ENCODE measurements at places on chromosomes 5 and 9.

- no peak for DNase-seq
Observed at GRCh38 chr9:20640331-20641187, 18.3 kb upstream of the MLLT3 start.

DNA sequence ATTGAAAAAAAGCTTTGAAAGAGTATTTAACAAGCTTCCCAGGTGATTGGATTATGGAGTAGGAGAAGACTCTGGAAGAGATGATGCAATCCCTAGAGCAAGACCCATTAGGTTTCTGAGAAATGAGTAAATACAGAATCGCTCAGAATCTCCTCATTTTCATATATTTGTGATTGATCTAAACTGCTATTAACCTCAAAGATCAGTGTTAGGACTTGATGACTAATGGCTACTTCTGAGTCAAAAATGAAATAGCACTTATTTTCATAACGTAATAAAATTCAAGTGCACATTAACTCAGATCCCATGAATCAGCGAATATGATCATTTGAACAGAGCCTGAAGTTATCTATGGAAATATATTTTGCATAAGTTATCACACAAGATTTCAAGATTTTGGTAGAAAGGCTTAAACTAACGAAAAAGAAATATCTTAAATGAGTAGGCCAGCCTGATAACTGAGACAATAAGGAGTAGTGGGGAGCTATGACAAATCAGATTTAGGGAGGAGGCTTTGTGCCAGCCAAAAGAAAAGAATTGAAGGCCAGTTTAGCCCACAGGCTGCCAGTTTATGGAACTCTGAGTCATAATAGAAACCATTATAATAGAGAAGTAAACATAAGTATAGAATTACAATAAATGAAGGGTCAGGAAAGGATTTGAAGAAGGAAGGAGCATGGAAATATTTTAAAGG is 106.7 kb upstream of the OSMR start:
- no peak for DNase-seq

DNA sequence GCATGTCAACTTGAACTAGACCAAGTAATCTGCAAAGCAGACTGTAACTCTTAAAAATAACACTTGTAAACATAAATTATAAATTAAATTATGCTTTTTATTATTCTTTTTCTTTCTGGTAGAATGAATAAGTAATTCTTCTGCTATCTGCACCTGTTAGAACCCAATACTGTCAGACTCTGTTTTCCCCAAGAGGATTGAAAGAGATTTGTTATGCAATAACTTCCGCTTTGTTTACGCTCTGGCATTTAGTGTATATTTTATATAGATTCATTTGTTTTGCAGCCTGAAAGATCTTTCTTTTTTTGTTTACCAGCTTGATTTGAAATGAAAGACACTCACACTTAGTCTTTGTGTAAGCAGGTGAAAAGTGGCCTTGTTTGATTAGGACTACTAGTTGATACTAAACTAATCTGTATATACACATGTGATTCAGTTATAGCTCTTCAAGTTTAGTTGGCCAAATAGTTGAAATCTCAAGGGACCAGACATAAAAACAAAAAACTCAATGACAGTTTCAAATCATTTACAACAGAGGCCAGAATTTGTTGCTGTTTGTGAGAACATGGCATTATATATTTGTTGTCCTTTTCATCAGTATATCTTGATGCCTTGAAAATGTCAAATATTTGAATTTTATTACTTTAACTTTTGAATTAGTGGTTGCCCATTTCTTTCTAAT is 155.8 kb downstream of the PBX3 start:
- no peak for DNase-seq

DNA sequence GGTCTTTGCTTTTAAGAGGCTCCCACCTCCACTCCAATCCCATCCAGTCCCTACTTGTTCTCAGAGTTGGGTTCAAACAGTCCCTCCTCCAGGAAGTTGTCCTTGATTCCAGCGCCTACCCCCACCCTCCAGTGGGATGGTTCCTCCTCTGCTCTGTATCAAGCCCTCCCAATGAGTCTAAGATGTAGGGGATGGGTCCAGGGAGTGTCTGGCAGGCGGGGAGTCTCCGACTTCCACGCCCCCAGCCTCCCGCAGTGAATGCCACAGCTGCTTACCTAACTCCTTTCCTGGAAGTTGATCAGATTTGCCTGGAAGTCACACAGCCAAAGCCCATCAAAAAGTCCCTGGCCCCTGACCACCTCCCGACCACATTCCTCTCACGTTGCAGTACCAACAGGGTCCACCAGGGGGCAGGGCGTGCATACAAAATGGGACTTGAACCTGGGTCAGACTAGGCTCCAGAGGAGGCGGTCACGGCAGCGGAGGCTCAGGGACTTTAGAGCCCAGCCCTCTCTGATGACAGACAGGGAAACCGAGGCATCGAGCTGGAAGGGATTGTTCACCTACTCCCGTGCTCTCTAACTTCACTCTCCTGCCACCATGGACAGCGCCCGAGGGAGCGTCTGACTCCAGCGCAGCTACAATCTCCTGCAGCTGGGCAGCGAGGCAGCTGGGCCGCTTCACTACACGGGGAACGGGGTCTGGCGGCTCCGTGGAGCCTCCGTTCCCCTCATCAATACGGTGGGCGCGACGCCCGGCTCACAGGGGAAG is 25.0 kb upstream of the TDRD7 start:
- peak; percentile 86 for DNase-seq

DNA sequence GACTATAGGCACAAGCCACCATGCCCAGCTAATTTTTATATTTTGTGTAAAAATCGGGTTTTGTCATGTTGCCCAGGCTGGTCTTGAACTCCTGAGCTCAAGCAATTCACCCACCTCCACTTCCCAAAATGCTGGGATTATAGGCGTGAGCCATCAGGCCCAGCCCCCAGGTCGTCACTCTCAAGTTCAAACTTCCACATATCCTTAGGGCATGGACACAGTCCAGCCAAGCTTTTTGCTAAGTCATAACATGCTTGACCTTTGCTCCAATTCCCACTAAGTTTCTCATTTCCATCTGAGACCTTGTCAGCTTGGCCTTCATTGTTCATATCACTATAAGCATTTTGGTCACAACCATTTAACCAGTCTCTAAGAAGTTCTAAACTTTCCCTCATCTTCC is 43.9 kb upstream of the ARAP3 start:
- no peak for DNase-seq

DNA sequence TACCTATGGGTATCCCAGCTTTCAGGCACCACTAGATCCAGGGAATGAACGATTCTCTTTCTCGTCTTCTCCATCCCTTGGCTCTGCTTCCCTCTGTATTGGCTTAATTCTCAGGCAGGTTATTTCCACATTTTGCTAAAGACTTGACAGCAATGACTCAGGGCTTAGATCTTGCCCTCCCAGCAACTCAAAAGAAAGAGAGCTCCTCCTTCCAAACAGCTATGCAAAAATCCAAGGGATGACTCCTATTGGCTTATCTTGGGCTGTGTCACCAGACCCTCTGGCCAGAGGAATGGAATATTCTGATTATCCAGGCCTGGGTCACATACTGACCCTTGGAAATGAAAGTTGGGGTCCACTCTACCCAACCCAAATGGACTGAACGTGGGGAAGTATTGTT is 270.2 kb downstream of the NTRK2 start:
- no peak for DNase-seq

DNA sequence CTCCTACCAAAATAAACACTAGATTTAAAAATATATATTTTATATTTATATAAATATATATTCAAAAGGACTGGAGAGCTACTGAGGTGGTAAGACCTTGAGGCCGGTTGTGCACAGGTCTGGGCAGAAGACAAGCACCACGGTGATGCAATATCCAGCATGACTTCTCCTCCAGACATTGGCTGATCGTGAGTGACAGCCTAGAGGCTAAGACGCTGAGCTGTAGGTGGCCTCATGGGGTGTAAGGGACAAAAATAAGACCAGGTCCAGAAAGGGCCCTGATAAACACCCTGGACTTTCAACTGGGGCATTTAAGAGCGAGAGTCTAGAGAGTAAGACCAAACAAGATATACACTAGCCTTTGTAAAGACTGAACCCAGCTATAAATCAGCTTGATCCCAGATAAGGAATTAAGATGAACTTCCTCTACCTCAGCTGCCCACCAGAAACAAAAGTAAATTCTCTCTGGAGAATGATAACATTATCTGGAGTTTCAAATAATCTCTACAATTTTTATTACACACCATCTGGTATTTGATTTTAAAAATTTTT is 14.2 kb upstream of the C5orf47 start:
- no peak for DNase-seq

DNA sequence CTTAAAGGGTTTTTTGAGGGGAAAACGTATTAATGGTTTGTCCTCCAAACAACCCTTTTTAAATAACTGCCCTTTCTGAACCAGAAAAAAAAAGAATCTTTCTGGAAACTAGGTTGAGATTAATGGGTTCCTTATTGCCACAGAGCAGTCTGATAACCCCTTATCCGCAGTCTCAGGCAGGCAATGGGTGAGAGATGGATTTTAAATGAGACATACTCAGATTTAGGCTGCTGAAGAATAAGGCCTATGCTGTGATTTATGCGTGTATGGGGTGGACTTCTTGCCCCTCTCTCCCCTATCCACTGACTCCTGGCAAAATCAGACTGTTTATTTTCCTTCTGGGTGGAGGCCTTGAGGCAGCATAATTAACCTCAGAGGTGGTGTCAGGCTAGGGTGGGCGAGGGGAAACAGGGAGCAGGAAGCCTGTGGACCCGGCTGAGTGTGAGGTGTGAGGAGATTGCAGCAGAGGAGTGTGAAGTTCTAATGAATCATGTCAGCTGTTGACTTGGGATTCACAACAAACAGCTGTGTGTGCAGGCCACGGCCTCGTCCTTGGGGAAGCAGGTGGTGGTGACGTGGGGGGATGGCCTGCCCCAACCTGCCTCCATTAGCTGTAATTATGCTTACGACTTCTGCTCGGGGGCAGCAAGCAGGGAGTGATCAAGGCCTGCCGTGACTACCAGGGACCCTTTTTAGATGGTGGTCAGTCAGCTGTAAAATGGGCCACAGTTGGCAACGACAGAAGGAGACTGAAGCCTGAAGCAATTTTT is 196.4 kb downstream of the SEMA6A start:
- DNase-seq = peak; percentile 20

DNA sequence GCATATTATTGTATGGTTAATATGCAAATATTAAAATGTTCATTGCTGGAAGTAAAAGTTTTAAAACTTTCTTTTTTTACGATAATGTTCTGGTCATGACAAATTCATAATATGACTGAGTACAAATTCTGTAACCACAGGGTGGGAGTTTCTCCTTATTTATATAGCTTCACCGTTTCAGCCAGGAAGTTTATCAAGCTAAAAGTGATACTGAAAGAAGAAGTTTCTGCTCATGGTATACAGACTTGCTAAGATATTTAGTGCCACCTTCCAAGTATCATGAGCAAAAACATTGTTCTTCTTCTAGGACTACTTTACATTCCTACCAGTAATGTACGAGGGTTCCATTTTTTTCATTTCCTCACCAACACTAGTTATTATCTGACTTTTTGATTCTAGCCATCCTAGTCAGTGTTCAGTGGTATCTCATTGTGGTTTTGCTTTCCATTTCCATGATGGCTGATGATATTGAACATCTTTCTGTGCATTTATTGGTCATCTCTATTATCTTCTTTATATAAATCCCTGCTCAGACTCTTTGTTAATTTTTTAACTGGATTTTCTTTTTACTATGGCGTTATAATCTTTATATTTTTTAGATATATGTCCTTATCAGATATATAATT is 94.2 kb upstream of the PRRC1 start:
- no peak for DNase-seq

GRCh38 chr5:83149671-83150070 is 72.3 kb downstream of the XRCC4 start:
- DNase-seq = no peak

DNA sequence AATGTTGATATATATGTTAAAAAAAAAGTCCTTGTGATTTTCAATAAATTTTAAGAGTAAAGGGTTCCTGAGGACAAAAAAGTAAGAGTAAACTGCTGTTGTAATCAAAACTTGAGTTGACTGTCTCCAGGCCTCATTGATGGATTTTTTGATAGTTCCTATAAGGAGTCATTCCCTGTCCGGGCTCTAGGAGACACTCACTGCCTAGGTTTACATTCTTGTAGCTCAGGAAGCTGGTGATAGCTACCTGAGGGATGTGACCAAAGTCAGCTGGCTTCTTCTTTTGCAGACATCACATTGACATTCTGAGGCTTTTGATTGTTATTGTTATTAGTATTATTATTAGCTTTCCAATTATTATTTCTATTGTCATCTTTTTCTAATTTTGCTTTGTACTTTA is 116.5 kb upstream of the FBXL7 start:
- no peak for DNase-seq

DNA sequence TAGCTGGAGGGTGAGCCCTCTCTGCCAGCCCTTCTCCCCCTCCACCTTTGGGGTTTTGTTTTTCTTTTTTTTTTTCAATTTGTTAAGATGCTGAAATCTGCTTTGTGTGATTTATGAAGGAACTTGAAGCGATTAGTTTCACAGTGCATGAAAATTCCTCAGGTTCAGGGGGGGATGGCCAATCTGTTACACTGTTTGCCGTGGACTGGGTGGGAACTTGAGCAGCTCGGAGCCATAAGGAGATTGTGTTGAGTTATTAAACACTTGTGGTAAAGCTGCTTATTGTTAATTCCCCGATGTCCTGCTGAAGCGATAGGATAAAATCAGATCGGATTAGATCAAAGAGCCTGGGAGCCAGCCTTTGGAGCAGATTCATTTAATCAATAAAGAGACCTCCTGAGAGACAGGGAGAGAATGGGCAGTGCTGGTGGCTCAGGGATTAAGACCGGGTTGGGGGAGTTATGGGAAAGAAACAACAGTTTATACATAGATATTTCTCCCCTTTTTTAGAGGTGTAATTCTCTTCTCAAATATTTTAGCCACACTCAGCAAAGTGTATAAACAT is 105.8 kb upstream of the SPATA31D4 start:
- no peak for DNase-seq

DNA sequence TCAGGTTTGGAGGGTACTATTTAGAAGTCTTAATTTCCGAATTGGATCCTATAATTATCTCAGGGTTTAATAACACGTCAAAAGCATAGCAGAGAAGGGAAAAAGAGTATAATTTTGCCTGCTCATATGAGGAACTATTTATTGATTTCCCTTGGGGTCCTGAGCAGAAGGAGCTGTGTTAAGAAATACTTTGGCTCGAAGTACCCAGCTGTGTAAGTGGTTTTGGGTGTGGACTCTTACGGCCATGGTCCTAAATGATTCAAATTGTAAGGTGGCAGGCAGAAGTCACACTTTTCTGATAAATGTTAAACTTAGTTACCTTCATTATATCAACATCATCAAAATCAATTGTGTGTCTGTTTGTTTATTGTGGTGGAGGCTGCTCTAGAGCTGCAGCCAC is 190.4 kb downstream of the MTRR start:
- no peak for DNase-seq
